ENCODE measurements at places on chromosomes 5 and 9. TPM values are rescaled to one million over a fixed set of nuclear protein-coding genes. Genes with fewer than 3 reads are reported as not detected.

DNA sequence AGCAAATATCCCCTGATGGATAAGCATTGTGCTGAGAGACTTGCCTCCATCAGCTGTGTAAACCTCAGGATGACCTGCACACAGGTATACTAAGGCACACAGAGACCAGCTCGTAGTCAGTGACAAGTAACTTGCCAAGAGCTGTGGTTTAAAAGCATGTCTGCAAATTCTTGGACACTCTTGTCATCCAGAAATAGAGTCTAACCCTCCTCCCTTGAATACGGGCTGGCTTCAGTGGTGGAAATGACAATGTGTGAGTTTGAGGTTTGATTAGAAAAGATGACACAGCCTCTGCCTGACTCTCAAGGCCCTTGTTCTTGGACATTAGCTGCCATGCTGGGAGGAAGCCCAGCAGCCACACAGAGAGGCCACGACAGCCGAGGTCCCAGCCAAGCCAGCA, 114.4 kb downstream of the GADD45G start:
- DNase-seq = no peak

DNA sequence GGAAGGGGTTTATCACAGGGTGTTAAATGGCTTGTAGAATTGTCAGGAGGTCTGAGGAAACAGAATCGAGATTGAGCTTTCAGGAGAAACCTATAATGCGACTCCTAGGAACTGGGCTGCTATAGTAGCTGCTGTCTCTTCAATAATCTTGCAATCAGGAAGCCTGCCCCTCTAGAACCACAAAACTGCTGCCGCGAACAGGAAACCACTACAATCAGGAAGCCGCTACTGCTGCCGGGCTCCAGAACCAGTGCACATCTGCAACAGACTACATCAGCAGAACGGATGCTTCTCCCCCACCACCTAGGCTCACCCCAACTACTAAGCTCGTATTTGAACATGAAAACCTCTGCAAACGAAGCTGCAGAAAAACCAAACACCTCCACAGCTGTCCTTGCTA, 31.6 kb downstream of the TNFSF8 start:
- peak; percentile 93 for DNase-seq

GRCh38 chr5:25955337-25955736, 1083.0 kb downstream of the CDH9 start:
- no peak for DNase-seq

DNA sequence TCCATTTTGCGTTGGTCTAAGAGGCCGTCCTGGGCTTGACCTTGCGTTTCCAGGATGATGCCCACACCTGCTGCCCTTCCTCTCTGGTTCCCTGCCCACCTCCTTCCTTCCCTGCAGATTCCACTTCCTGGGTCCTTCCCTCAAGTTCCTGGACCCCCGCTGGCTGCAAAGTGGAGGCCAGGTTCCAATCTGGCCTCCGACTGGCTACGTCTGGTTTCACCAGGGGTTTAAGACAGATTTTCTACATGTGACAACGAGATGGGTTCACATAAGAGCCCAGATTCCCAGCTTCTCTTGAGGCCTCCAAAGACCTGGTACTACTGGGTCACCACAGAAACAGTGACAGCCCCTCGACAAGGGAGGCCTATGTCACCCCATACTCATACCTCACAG, 2.1 kb downstream of the MGAT4B start:
- no peak for DNase-seq

DNA sequence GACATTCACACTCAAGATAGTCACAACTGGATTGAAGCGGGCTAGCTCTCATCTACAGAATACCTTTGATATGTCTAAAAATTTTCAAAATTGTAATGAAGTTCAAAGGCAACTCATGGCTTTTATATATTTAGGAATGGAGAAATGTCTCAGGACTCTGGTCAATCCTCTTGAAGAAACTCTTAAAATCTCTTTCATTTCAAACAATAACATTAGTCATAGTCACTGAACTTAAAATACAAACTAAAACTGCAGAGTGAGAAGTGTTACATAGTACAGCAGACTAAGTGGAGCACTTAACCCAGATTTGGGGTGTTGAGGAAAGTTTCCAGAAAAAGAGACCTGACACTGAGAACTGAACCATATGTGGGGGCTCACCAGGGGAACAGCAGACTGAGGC, 20.7 kb downstream of the FANCC start:
- DNase-seq = no peak

GRCh38 chr5:134098690-134099089, 15.8 kb upstream of the TCF7 start:
- DNase-seq = no peak

- DNase-seq = no peak
These were observed 12.3 kb downstream of the ROR2 start for GRCh38 chr9:91937727-91938126.

DNA sequence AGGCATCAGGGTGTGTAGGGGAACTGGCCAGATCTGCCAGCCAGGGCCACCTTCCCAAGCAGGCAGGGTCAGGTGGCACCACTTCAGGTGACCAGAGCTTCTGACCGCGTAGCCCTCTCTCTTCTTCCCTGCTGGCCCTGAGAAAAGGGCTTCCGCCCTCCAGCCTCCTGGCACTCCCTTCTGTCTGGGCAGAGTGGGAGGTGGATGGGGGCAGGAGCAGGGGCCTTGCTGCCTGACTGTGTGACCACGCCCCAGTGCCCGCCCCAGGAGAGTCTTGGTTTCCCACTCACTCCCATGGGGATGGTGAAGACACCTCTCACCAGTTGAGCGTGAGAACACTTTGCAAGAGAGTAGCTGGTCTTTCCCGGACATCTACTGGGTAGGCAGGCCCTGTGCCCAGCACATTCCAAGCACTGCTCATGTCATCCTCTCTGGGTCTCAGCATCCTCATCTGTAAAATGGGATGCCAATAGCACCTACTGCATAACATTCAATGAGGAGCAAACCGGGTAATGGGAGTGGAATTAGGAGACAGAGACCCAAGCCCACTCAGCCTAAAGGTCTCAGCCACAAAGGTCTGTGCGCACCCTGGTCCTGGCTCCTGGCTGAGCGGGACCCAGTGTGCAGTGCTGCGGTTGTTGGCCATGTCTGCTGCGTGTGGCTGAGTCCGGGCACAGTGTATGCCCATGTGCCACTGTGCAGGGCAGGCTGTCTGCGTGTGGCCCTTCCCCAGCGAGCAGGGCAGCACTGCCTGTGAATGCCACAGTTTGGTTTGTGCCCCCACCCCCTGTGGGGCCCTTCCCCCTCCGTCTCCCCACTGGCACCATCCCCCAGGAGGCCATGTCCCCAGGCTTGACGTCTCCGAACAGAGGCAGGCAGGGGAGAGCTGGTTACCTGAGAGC, 179.1 kb upstream of the IER5L start:
- no peak for DNase-seq

GRCh38 chr9:18825656-18826170, 207.3 kb downstream of the SAXO1 start:
- DNase-seq = peak; percentile 36

DNA sequence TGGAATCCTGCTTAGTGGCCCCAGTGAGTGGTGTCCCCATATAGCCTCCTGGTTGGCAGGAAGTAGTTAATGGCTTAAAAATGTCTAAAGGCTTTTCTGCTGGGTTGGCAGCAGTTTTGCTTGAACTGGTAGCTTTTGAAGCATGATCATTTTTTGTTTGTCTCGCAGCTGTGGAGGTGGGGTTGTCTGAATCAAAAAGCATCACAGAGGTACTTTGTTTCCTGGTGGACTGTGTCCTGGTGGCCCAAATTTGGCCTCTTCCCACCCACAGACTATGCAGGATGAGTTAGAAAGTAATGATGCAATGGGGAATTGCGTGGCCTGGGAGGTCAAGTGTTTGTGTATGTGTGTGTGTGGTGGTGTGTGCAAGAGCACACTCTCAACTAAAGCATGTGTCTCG, 322.7 kb downstream of the ARHGEF28 start:
- no peak for DNase-seq

DNA sequence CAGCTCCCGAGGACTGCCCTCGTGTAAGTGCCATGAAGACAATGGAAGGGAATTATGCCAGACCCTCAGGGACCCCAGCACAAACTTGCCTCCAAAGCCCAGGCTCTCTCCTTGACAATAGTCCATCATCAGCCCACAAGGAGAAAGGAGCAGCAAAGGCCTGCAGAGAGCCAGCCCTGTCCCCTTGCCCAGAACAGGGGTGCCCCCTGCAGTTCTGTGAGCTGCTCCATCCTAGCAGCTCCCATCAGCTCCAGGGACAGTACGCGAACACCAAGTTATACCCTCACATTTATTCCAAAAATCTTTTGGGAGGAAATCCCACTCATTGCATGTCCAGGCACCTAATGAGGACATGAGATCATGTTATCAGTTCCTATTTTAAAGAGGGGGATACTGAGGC, 11.1 kb downstream of the BARX1 start:
- no peak for DNase-seq

GRCh38 chr9:118362596-118362995, 658.4 kb downstream of the TLR4 start:
- DNase-seq = no peak

- no peak for DNase-seq
These were observed 20.9 kb upstream of the TRPM6 start for GRCh38 chr9:74908665-74909064.

GRCh38 chr5:126538579-126538978, 56.4 kb downstream of the ALDH7A1 start:
- no peak for DNase-seq

DNA sequence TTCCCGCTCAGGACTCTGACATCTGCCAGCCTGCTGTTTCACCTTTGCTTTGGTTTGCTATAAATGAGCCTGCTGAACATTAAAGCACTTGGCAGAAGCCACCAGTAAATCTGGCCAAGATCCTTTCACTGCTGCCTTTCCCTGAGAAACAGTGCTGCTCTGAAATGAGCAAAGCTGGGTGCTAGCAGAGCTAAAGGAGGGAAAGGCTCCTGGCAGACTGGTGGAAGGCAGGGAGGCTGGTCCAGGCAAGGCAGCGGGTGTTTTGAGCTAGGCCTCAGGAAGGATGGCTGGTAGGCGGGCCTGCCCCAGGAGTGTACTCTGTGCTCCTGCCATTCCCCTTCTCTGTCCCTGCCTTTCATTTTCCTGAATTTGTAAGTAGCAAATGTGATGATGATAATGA, 52.5 kb upstream of the PTGS1 start:
- no peak for DNase-seq

DNA sequence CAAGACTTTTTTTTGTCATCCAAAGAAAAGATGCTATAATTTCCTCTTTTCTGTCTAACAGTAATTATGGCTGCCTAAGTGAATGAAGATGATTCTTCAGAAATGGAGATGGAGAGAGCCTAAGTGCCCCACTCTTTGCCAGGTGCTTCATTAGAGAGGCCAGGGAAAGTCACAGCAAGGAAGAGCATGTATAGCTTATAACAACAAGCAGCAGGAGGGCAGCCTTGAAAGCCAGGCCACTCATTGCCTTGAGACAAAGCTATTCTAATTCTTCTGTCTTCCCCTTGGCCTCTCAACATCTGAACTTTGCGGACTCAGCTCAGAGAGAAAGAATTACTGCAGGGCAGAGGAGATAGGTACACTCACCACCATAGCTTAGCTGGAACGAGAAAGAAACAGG, 112.0 kb upstream of the ZNF366 start:
- DNase-seq = no peak

GRCh38 chr5:62314213-62314830, 8.3 kb downstream of the KIF2A start:
- no peak for DNase-seq

DNA sequence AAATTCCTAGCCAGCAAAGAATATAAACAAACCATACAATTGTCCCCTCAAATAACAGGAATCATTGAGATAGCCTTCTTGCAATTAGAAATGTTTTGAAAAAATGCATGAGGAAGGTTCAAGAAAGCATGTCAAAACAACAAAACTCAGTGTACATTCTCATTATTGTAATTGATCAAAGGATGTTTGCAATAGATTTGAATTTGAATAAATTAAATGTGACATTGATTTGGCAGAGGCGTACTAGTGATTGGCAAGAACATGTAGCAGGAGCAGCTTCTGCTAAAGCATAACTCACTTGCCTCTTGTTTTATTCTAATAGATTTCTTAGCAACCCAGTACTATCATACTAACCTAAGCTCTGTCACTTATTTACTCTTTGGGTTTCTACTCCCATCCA, 19.9 kb downstream of the SMIM15 start:
- DNase-seq = no peak

- no peak for DNase-seq
These were observed 67.7 kb upstream of the FCN1 start for GRCh38 chr9:134985451-134985850.

GRCh38 chr9:137168573-137168903, 1.3 kb downstream of the LRRC26 start:
- DNase-seq = no peak

GRCh38 chr9:74573640-74574191, 76.6 kb downstream of the RORB start:
- no peak for DNase-seq

DNA sequence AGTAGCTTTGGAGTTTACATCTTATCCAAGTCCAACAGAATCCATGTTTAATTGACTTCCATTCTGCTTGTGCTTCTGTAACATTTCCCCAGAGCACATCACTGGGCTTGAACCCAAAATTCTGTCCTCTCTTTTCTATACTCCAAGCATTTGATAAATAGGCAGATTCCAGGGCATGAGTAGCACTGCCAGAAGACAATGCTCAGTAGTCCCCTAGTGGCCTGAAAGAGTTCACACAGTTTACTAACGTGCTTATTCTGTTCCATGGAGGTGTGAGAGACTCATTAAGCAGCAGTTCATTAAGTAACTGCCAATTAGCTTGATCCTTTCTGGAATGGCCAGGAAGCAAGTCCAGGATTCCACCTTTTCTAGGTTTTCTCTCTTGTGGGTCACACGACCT, 9.4 kb upstream of the GABRA6 start:
- DNase-seq = no peak

Gene F2RL2
- total RNA-seq = not detected

Gene CDX1
- not detected for total RNA-seq

Gene RAB24
- 28.3 TPM for total RNA-seq

Gene PAEP
- total RNA-seq = not detected

Gene CTXN3
- not detected for total RNA-seq

Gene NTNG2
- 6.6 TPM for total RNA-seq

Gene PTPA
- 111 TPM for total RNA-seq

Gene SLC23A1
- total RNA-seq = 0.77 TPM

Gene CSF1R
- total RNA-seq = 0.15 TPM

Gene PCDH1
- total RNA-seq = not detected

Gene PSAT1
- total RNA-seq = 68.6 TPM

Gene FBLL1
- not detected for total RNA-seq

Gene PPP2R2B
- 1.8 TPM for total RNA-seq

Gene SLC27A6
- total RNA-seq = not detected

Gene THG1L
- 10.8 TPM for total RNA-seq

Gene PCDHB9
- total RNA-seq = not detected

Gene SPATA31E1
- total RNA-seq = not detected

Gene MYO10
- 0.08 TPM for total RNA-seq

Gene EGR1
- total RNA-seq = 0.97 TPM

Gene SYNPO
- total RNA-seq = 0.08 TPM

Gene PCDHA10
- total RNA-seq = not detected

Gene SPACA9
- total RNA-seq = 3.0 TPM

Gene ERCC6L2
- total RNA-seq = 40.7 TPM

Gene ATP10B
- not detected for total RNA-seq

All from activated CD4-positive, alpha-beta T cell treated with anti-CD3 and anti-CD28 coated beads, Interleukin-2, amount 10 ng/mL, durations not matched to agents 7 days and 5 days (primary cell).